Stimulated activated CD8-positive, alpha-beta memory T cell treated with anti-CD3 and anti-CD28 coated beads, Interleukin-15, amount 100 ng/mL, for 24 hours (primary cell): ENCODE measurements at places on chromosomes 4 and X.
A peak's percentile ranks its signal among the peaks of the same experiment; 100 is the strongest.

DNA sequence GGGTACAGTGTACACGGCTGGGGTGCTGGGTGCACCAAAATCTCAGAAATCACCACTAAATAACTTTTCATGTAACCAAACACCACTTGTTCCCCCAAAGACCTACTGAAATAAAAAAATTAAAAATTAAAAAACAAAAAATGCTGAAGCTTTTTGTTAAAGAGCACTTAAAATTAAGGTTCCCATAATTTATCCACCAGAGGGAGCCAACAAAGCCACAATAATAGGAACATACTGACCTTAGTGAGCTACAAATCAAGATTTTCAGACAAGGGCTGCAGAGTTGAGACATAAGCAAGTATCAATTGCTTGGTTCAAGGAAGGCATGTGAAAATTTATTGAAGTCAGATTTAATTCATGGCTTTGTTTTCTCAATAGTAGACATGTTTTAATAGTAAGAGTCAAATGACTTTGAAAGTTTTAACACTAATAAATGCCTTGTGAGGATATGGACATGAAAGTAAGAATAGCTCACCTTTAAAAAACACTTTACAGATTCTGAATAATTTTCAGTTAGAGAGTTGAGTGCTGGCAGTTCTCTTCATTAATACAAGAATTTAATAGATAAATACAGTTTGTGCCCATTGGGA, 43.0 kb upstream of the SCOC start:
- DNase-seq, result no peak

DNA sequence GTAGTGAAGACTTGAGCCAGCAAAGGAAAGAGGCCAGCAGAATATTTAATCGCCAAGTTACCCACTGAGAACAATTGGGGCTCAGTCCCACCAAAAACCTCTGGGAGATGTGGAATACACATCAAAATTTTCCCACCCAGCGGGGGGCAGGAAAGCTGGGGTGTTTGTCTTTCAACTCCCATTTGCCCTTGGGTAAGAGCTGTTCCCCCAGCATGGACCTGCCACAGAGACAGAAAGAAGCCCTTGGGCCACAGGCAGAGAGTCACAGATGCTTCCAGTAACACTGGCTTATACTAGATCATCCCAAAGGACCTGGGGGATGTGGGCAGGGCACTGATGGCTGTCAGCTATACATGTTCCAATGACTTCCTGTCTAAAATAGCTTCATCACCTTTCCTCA, 18.9 kb upstream of the FBXW7 start:
- no peak for DNase-seq

- no peak for DNase-seq
Measured at GRCh38 chr4:128979934-128980333, 113.4 kb downstream of the SCLT1 start.

DNA sequence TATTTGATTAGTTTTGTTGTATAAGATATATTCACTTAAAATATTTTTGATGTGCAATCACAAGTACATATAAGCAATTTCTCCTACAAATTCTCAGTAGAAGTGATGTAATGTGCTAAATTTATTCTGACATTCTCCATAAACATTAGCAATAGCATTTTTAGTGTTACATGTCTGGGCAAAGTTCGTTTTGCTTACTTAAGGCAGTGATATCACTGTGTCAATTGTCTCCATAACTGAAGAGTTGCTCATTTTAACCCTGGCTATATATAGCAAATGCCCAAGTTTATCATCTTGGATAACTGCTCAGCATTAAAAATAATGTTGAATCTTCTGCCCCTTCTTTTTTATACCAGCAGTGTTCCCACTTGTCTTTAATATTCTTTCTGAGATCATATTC, 340.0 kb upstream of the NDST4 start:
- no peak for DNase-seq

DNA sequence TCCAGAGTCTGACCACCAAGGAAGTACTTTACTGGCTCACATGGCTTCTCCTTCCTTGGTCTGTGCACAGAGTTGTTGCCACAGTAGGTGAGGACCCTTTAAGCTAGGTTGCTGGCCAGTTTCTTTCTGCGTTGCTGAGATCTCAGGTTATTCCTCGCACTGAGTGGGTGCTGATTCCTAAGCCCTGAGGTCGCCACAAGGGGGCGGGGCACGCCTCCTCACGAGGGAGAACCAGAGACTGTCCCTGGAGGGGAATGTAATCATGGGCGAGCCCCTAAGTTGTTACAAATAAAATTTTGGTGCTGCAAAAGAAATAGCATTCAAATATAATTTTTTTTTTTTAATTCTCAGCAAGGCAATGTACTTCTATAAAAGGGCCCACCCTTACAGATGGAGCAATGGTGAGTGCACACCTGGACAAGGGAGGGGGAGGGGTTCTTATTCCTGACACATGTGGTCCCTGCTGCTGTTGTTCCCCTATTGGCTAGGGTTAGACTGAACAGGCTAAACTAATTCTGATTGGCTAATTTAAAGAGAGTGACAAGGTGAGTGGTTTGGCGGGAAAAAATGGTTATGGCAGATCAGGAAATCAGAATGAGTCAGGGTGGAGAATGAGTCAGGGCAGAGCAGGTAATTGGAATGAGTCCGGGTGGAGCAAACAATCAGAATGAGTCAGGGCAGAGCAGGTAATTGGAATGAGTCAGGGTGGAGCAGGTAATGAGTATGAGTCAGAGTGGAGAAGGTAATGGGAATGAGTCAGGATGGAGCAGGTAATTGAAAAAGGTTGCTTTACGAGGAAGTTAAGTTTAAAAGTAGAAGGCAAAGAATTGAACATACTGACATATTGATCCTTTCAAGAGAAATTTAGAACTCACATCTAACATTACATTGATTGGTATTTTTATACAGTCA, 107.5 kb downstream of the VSIG4 start:
- no peak for DNase-seq

- no peak for DNase-seq
Measured at GRCh38 chrX:74248889-74249288, 55.1 kb upstream of the ZCCHC13 start.

- no peak for DNase-seq
Measured at GRCh38 chrX:84475101-84475500, 27.2 kb downstream of the HDX start.

- DNase-seq, result peak; percentile 1
Measured at GRCh38 chrX:107825698-107826237, at the start of gene MID2. Gene MID2, plus strand, starts transcription at chrX:107825866. Its CDS starts 561 bp downstream, at chrX:107826427.

DNA sequence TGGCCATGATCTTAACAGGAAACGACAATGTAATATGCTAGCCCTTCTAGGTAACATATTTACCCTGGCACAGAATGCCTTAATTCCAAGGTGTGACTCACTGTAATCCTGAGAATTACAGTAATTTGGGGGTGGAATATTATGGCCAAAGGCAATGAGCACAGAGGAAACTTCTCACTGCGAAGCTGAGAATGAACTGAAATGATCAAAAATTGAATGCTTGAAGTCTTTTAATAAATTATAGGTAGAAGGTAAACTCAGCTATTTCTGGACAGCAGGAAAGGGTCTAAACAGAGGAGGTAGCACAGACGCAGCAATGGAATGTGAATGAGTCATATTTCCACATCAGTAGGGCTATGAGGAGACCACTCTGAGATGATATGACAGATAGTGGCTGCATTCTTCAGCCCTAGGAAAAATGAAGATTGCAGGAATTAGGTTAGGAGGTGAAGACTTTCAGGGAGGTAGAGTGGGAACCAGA, 312.6 kb downstream of the PACRGL start:
- DNase-seq, result no peak

DNA sequence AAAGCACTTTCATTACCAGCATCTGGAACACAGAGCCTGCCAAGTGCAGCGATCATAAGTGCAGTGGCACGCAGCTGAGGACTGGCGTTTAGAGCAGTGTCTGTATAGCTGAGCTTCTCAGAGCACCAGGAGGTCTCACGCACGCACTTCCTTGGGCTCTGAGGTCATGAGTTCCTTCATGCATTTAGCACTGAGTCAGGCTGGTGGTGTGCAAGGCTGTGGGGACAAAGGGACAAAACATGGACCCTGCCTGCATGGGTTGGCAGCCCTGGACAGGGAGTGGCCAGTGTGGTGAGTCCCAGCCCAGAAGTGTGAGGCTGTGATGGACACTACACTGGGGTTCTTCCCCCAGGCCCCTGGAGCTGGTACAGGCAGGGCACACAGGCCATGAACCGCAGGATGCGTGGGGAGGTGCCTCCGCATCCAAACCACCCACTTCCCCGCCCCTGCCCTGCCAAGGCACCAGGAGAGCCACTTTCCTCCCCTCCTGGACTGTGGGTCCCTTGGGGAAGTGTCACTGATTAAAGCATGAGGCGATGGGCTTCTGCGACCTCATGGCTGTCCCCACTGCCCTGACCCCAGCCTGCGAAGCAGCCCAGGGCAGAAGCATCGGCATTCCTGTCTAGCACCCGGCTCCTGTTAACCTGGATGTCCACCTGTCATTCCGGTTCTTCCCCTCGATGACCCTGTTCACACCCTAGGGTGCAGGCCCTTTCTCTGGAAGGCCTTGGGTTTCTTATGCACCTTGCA, 37.2 kb upstream of the GPR78 start:
- DNase-seq, result no peak

DNA sequence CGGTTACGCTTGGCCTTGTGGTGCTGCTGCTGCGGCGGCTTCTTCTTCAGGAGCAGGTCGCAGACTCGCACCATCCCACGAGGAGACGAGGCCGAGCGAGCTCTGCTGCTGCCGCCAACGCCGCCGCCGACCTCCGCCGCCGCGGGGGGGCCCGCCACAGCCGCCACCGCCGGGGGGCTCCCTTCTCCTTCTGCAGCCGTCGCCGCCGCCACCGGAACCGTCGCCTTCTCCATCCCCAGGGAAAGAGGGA, 237 bp downstream of the ANKRD17 start:
- no peak for DNase-seq

GRCh38 chr4:2051086-2051485, 8.0 kb upstream of the NAT8L start:
- DNase-seq, result no peak

DNA sequence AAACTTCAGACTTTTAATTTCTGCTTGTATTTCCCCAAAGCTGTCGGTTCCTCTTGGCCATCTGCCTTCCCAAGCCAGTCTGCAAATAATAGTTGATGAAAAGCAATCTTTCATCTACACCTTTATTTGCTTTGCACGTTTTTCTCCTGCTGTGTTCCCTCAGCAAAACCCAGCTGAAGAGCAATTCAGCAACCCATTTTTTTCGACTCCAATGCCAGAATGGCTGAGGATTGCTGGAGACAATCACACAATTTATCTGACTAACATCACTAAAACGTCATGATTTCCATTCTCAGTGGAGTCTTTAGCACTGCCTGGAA, 94.3 kb downstream of the GPRIN3 start:
- no peak for DNase-seq

GRCh38 chr4:123404533-123404932, 7.9 kb downstream of the SPRY1 start:
- DNase-seq, result no peak

- no peak for DNase-seq
Measured at GRCh38 chrX:44878780-44879179, 5.8 kb downstream of the KDM6A start.

- DNase-seq, result no peak
Measured at GRCh38 chr4:4856071-4857000, 3.1 kb upstream of the MSX1 start.

GRCh38 chr4:53059871-53060270, 197.8 kb downstream of the RASL11B start:
- DNase-seq, result no peak

- no peak for DNase-seq
Measured at GRCh38 chrX:100089724-100090123, 320.3 kb downstream of the PCDH19 start.

DNA sequence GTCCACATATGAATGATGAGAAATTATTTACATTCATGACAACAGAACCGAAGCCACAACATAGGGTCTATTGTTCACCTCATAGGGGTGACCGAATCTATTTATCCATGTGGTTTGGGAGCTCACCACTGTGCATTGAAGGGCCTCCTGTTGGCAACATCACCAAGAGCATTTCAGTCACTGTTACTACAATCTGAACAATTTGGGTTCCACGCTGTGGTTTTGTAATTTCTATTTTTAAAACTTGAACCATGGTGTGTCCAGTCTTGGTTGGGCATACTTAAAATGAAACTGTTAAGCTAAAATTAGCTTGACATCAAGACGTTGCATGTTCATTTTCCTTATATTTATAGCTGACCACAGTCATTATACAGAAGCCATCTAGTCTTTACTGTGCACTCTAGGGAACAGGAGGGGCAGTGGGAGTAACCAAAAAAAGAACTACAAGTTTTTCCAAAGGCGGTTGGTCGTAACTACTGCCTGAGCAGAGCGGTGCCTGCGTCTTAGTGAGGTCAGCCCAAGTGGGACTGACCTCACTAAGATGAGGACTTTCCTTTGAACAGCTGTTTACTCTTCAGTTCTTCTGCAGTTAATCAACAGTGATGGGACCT, 192.1 kb downstream of the SPRY1 start:
- no peak for DNase-seq

DNA sequence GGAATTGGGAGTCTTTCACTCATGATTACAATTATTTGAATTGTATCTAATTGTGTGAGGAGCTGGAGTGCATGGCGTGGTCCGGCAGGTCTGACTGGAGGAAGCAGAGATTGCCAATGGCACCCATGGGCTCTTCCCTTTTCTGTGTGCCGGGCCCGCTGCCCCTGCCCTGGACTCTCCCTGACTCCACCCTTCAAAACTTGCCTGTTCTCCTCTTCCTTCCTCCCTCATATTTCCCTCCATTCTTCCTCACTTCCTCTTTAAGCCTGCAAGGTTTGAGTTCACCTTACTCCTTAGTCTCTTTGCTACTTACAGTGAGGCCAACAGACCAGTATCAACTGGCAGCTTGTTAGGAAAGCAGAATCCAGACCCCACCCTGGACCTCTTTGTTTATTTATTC, 6.5 kb upstream of the STBD1 start:
- no peak for DNase-seq

- no peak for DNase-seq
Measured at GRCh38 chrX:5236749-5237148, 991.9 kb downstream of the NLGN4X start.

DNA sequence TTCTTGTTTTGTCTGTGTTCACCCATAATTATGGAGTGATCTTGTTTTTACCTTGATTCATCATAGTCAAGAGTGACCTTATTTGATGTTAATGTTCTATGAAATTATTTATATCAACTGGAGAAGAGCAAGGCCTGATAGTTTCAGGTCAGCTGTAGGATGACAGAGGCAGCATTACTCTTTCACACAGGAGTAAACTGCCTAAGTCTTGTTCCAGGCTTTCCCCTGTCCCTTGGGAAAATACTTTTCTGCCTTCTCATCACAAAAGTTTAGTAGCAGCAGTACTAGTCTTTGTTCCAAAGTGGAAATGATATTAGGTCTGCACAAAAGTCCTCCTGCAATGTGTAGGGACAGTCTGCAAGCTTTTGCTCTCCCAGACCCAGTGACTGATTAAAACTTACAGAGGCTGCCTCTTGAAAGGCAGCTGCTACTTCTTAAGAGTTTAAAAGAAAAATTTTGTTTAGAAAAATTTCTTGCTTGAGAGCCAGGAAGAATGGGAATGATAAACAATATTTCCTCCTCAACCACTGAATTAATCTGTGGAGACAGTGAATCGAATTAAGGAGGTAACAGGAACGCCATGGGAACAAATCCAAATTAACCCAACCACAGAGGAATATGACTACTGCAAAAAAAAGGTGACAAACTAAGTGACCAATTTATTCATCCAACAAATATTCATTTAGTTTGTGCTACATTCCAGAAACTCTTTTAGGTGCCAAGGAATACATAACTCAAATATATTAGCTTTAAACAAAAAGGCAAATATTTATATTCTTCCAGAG, 991.4 kb upstream of the PABPC4L start:
- DNase-seq, result no peak
